ENCODE measurements at places on chromosomes 13 and 19.

DNA sequence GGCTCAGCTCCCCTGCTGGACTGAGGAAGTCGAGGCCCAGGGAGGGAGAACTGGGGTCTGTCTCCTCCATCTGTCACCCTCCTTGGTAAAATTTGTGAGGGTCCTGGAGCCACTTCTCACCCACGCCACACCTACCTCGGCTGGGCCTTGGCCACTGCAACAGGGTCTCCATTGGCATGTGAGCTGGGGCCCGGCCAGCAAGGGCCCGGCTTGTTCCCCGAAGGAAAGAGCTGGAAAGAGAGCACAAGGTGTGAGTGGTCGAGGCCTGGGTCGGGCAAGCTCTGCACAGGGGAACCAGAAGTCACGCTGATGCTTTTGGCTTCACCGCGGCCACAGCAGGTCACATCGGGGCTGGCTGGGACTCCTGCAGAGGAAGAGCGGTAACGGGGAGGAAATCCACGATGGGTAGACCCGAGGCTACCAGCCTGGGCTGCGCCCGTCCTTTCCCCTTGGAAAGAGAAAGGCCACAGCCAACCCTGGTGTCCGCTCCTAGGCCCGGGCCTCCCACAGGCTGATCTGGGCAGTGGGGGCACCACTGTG, 9.0 kb downstream of the NANOS3 start:
- no peak for DNase-seq

GRCh38 chr19:49064768-49065611, at the start of gene NTF4:
NTF4 (minus strand) TSS chr19:49064818; CDS start chr19:49061997, 2,821 bp downstream.
- DNase-seq: peak; percentile 78

DNA sequence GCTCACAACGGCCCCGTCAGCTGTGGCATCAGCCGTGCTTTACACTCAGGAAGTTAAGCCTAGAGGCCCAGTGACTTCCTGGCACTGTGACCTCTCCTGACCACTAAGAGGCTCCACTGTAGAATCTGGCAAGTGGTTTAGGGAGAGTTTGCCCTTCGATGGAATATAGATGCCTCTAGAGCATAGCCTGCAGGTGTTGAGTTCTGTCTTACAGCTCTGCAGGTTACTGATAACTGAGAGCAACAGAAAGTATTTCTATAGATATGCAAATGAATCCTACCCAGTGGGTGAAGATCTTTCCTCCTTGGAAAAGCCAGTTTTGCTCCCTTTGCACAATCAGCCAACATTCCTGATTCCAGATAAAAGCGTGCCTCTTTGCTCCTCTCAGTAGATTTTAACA, 35.8 kb downstream of the ATP12A start:
- no peak for DNase-seq

- DNase-seq: no peak
Observed at GRCh38 chr13:96185818-96186217, 95.9 kb downstream of the HS6ST3 start.

- DNase-seq: no peak
Observed at GRCh38 chr19:17803264-17803896, 8.4 kb downstream of the B3GNT3 start.

- DNase-seq: no peak
Observed at GRCh38 chr13:43031881-43032280, 8.5 kb downstream of the DNAJC15 start.

GRCh38 chr13:62625214-62625881, 1209.7 kb upstream of the PCDH20 start:
- DNase-seq: no peak

- no peak for DNase-seq
Observed at GRCh38 chr13:52885141-52885540, 36.7 kb upstream of the PCDH8 start.

DNA sequence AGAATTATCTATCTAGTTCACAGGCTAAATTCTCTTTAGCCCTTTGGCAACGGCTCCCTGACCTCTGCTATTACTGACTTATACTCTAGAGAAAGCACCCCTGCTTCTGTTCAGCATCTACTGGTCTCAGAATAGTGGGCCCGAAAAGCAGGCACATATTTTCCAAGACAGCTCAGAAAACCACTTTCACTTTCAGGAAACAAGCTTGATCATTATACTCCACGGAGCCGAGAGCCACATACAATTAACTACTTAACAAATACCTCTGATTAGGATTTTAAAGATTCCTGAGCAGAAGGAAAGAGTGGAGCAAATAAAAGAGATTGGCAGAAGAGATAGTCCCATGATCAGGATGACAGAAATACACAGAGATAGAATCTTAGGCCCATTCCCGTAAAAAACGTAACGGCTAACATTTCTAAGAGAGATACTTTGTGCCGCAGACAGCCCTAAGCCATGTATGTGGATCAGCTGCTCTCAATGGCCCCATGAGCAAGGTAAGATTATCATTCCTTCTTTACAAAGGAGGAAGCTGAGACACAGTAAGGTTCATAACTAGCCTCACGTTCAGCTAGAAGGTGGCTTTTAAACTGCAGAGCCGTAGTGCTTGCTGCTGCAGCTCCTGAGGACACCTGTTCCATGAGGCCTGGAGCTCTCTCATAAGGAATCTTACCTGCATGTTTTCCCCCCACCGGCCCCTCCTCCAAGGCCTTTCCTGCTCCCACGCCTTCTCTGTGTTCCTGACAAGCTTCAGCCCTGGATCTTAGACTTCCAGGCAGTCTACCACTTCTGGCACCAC, 227.2 kb downstream of the FOXO1 start:
- no peak for DNase-seq

GRCh38 chr19:13334801-13335481, 171.3 kb downstream of the CACNA1A start:
- DNase-seq: no peak

DNA sequence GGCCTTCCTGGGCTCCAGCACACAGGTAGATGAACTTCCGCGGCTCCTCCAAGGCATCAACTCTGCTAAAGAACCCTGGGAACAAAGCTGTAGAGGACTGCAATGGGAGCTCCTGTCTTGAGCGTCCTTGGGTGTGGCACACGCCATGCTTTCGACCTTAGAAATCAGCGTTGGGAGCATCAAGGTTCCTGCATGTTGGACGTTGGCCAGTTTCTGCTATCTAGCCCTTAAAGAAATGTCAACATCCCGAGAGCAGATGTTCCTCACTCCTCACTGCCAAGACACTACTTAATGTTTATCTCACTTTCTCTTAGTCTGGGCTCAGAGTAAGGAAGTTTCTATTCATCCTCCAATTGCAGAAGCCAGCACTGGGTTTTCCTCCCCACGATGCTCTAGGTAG, 70.6 kb upstream of the MEDAG start:
- no peak for DNase-seq

DNA sequence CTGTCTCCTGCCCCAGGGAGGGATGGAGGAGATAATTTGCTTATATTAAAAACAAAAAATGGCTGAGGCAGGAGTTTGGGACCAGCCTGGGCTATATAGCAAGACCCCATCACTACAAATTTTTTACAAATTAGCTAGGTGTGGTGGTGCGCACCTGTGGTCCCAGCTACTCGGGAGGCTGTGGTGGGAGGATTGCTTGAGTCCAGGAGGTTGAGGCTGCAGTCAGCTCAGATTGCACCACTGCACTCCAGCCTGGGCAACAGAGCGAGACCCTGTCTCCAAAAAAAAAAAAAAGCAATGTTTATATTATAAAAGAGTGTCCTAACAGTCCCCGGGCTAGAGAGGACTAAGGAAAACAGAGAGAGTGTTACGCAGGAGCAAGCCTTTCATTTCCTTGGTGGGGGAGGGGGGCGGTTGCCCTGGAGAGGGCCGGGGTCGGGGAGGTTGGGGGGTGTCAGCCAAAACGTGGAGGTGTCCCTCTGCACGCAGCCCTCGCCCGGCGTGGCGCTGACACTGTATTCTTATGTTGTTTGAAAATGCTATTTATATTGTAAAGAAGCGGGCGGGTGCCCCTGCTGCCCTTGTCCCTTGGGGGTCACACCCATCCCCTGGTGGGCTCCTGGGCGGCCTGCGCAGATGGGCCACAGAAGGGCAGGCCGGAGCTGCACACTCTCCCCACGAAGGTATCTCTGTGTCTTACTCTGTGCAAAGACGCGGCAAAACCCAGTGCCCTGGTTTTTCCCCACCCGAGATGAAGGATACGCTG, 184.0 kb downstream of the KDM4B start:
- DNase-seq: no peak

- no peak for DNase-seq
Observed at GRCh38 chr13:22198641-22199217, 527.9 kb downstream of the FGF9 start.

DNA sequence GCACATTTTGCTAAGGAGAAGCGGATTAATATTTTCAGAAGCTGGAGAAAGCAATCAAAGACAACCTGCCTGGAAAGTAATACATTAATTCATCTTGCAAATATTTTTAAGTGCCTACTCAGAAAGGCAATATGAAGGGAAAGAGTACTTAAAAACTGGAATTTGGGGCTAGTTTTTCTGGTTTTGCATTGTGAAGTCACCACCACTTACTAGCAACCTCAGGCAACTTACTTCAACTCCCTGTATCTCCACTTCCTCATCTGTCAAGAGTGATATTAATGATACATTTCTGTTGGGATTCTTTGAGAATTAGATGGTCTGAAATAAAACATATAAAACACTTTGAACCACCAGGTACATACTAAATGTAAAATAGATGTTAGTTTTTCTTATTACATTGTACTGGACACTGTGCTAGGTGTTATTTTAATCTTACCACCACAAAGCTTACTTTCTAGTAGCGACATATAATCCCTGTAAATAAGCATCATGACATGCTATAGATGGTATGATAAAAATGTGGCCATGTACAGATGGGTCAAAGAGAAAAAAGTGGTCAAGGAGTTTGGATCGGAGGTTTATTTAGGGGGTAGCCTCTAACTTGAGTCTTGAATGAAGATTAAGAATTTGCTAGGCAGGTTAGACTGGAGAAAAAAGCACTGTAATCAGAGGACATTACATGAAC, 101.2 kb downstream of the SPRY2 start:
- no peak for DNase-seq

DNA sequence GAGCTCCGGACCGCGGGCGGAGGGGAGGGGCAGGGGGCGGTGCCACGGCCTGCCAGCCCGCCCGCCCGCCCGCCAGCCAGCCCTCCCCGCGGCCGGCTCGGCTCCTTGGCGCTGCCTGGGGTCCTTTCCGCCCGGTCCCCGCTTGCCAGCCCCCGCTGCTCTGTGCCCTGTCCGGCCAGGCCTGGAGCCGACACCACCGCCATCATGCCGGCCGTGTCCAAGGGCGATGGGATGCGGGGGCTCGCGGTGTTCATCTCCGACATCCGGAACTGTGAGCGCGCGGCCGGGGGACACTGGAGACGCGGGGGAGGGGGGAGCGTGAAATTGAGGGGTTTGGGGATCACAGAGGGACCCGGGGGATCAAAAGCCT, at the start of gene AP2A1:
Gene AP2A1, plus strand, starts transcription at position 72 of the 370 bp plus-strand sequence. Its CDS starts 133 bp downstream, at position 205.
- DNase-seq: no peak

DNA sequence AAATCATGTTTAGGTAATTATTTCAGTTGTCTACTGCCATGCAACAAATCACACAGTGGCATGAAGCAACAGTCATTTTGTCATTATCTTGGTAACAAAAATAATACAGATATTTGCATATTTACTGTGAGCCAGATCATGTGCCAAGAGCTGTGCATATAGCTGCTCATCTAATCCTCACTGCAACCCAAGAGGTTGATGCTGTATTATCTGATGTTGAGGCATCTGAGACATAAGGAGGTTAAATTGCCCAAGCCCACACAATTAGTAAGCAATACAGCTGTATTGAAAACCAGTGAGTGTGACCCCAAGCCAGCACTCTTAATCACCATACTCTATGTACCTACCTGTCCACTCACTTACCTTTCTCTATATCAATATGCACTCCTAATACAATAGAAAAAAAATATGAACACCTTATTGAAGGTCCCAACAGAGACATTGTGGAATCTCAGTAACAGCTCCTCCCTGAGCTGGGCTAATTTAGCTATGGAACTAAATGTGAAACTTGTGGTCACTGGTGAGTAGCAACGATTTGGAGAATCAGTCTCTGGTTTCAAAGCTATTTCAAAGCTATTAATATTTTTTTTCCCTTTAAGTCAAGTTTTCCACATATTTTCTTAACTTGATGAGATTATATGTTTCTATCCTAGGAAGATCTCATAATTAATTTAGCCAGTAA, 185.2 kb downstream of the KLF12 start:
- no peak for DNase-seq

DNA sequence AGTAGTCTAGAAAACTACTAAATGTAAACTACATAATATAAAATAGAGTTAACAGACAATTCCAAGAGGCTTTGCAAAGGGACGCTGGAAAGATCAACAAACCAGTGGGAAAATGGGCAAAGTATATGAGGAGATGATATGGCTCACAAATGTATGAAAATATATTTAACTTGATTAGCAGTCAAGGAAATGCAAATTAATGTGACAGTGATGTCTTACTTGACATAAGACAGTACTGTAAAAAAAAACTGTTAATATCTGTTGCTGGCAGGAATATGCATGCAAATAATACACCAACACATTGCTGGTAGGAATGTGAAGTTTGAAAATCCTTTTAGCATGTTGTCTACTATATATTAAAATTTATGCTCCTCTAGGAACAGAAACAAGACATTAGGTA, 136.1 kb downstream of the ATP8A2 start:
- no peak for DNase-seq
